PC-3 (cell line): ENCODE measurements at places on chromosomes 7 and 10. TPM values are rescaled to one million over a fixed set of nuclear protein-coding genes. Genes with fewer than 3 reads are reported as not detected.
A peak's percentile ranks its signal among the peaks of the same experiment; 100 is the strongest.

DNA sequence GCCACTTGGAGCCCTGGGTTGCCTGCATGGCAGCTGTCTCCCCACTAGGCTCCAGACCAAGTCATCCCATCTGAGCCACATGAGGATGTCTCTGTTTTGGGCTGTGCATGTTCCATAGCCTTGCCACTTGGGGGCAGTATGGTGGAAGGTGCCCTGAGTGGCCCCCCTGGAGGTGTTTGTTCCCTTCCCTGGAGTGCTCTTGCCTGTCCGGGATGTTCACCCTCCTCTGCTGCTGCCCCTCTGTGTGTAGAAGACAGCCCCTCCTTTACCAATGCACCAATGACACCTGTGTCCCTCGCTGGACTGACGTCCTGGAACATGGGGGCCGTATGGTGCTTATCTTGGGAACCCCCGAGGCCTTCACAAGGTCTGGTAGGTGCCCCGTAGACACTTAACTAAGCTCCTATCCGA, 100.2 kb downstream of the ACTR3B start:
- H3K4me3 ChIP-seq = no peak overlapping the region
- H3K27ac ChIP-seq = no peak overlapping the region
- H3K27me3 ChIP-seq = no peaks in the 10 kb centered on the region
- H3K4me1 ChIP-seq = peaks cover 6% of the 10 kb centered on the region; the same call in 1 of the 2 replicates
- H3K36me3 ChIP-seq = no peaks in the 10 kb centered on the region

GRCh38 chr7:31735991-31736982, 49.3 kb downstream of the PPP1R17 start:
- no peaks in the 10 kb centered on the region for H3K36me3 ChIP-seq
- H3K4me3 ChIP-seq = no peak overlapping the region
- H3K27ac ChIP-seq = no peak overlapping the region
- no peaks in the 10 kb centered on the region for H3K4me1 ChIP-seq
- no peaks in the 10 kb centered on the region for H3K27me3 ChIP-seq

The TWIST1 gene
- total RNA-seq = 15.7 and 22.3 TPM in 2 replicates

- no peaks in the 10 kb centered on the region for H3K27me3 ChIP-seq
- H3K27ac ChIP-seq = no peak overlapping the region
- no peak overlapping the region for H3K4me3 ChIP-seq
- peak; percentile 6 for DNase-seq
Observed at GRCh38 chr7:15167912-15168311, 265.4 kb upstream of the DGKB start.

DNA sequence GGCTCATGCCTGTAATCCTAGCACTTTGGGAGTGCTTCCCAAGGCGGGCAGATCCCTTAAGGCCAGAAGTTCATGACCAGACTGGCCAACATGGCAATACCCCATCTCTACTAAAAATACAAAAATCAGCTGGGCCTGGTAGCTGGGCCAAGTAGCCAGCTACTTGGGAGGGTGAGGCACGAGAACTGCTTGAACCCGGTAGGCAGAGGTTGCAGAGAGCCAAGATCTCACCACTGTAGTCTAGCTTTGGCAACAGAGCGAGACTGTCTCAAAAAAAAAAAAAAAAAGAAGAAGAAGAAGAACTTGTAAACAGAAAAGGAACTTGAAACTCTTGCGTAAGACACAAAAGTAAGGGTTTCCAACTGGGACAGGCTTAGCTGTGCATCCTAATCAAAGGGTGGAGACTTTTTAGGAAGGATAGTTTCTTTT, 5.6 kb upstream of the IFIT2 start:
- no peaks in the 10 kb centered on the region for H3K27me3 ChIP-seq
- no peak overlapping the region for H3K27ac ChIP-seq
- no peak overlapping the region for H3K4me3 ChIP-seq
- DNase-seq = no peak
- peaks cover 5% of the 10 kb centered on the region for H3K4me1 ChIP-seq
- peaks cover 26% of the 10 kb centered on the region for H3K36me3 ChIP-seq

GRCh38 chr10:63798599-63799498, 277.6 kb downstream of the REEP3 start:
- H3K27me3 ChIP-seq = no peaks in the 10 kb centered on the region
- no peaks in the 10 kb centered on the region for H3K36me3 ChIP-seq
- DNase-seq = peak; percentile 76
- peaks cover 9% of the 10 kb centered on the region for H3K4me1 ChIP-seq
- H3K4me3 ChIP-seq = peak overlapping the region; percentile 18; the same call in 1 of the 2 replicates

GRCh38 chr10:6406220-6407033, 173.6 kb downstream of the PRKCQ start:
- DNase-seq = peak; percentile 55
- H3K36me3 ChIP-seq = no peaks in the 10 kb centered on the region
- peaks cover under 1% of the 10 kb centered on the region for H3K4me1 ChIP-seq
- H3K4me3 ChIP-seq = no peak overlapping the region
- H3K27ac ChIP-seq = no peak overlapping the region

The TSPAN15 gene
- total RNA-seq = 186 and 212 TPM in 2 replicates

GRCh38 chr7:34939175-34939574, 98.1 kb downstream of the DPY19L1 start:
- no peaks in the 10 kb centered on the region for H3K27me3 ChIP-seq
- no peak overlapping the region for H3K4me3 ChIP-seq
- H3K27ac ChIP-seq = no peak overlapping the region
- peak; percentile 59 for DNase-seq
- no peaks in the 10 kb centered on the region for H3K36me3 ChIP-seq

DNA sequence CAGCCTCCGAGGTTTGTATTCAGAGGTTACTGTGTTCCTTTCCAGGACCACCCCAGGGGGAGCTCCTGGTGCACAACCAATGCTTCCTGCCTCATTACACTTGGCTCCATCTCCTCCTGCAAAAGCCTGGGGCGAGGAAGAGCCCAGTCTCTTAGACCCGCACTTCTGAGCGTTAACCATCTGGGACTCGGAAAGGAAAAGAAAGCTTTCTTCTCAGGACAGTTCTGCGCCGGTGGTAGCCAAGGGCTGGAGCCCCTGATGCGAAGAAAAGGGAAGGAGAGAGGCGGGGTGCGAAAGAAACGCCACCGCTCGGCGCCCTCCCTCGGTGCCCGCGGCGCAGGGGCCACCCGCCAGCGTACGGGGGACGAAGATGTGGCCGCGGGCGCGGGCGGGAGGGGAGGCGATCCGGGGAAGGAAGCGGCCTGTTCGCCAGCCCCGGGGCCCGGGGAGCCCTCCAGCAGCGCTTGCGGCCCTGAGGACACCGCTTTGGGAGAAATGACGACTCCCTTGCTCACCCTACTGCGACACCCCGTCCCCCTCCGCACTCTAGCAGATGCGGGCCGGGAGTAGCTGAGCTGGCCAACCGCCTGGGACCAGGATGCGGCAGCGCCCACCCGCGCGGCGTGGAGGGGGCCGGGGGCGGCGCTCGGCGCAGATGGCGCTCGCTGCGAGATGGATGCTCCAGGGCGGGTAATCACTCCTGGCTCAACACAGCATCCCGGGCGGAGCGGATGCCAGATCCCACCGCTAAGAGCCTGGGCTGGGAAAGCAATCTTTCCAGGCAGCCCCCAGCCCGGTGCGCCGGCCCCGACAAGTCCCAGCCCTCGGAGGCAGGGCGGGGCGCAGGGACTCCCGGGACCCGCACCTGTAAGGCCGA, 1.3 kb downstream of the NRCAM start:
- no peaks in the 10 kb centered on the region for H3K4me1 ChIP-seq
- peaks cover 55% of the 10 kb centered on the region for H3K27me3 ChIP-seq
- no peak for DNase-seq
- no peak overlapping the region for H3K27ac ChIP-seq
- H3K36me3 ChIP-seq = no peaks in the 10 kb centered on the region

DNA sequence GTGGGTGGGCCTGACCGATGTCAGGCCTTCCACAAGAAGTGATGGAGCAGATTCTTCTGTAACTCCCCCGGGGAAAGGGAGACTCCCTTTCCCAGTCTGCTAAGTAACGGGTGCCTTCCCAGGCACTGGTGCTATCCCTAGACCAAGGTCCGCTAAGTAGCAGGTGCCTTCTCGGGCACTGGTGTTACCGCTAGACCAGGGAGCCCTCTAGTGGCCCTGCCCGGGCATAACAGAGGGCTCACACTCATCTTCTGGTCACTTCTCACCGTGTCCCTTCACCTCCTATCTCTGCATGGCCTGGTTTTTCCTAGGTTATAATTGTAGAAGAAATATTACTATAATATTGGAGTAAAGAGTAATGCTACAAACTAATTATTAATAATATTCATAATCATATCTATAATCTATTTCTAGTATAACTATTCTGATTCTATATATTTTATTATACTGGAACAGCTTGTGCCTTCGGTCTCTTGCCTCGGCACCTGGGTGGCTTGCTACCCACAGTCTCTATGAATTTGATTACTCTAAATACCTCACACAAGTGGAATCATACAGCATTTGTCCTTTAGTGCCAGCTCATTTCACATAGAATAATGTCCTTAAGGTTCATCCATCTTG, 1378.7 kb downstream of the XPNPEP1 start:
- no peak overlapping the region for H3K4me3 ChIP-seq
- H3K27me3 ChIP-seq = no peaks in the 10 kb centered on the region
- no peaks in the 10 kb centered on the region for H3K4me1 ChIP-seq
- no peaks in the 10 kb centered on the region for H3K36me3 ChIP-seq

GRCh38 chr7:78959477-78959876, 494.0 kb downstream of the MAGI2 start:
- no peaks in the 10 kb centered on the region for H3K36me3 ChIP-seq
- H3K27me3 ChIP-seq = no peaks in the 10 kb centered on the region
- peak overlapping the region; percentile 86 for H3K27ac ChIP-seq
- peaks cover 38% of the 10 kb centered on the region for H3K4me1 ChIP-seq
- peak; percentile 92 for DNase-seq

The MACC1 gene
- total RNA-seq = 7.9 and 12.0 TPM in 2 replicates

The HNRNPF gene
- total RNA-seq = 417 and 421 TPM in 2 replicates

DNA sequence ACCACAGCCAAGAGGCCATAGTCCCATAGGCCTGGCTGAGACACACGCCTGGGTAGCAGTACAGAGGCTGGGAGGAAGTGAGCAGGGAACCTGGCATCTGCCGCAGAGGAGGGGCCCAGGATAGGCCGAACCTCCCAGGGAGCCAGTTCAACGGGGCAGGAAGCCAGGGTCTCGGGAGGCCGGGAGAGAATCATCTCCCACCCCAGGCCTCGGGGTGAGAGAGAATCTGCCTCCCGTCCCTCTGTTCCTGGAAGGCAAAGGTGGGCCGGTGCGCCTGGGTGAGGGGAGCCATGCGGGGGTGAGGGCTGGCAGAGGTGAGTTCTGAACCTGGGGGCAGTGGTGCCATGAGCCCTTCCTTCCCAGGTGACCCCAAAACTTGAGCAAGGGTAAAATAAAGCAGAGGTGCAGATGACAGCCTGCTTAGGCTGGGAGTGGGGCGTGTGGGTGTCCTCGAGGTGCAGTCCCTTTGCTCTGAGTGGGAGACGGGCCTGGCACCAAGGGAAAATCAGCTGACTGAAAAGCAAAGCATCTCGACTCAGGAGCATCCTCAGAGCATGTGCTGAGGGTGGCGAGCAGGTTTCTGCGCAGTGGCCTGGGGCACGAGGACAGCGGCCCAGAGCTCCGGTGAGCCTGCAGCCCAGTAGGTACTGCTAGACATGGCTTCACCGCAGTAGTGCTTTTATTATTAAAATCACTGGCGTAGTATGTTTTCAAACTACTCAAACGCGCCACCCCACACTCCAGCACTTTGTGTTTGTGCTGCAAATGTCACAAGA, 15.5 kb downstream of the AGAP3 start:
- DNase-seq = no peak
- no peak overlapping the region for H3K27ac ChIP-seq
- H3K27me3 ChIP-seq = no peaks in the 10 kb centered on the region
- H3K4me1 ChIP-seq = no peaks in the 10 kb centered on the region
- no peak overlapping the region for H3K4me3 ChIP-seq

- H3K4me3 ChIP-seq = peak within 1 kb of the TSS; percentile 67
- no peaks in the 10 kb centered on the region for H3K36me3 ChIP-seq
- no peak within 1 kb of the TSS for H3K27ac ChIP-seq
- no peaks in the 10 kb centered on the region for H3K4me1 ChIP-seq
Observed at GRCh38 chr7:103989200-103989784, at the start of gene RELN. RELN (minus strand) TSS chr7:103989658; CDS start chr7:103989356, 302 bp downstream.

The SPDYE11 gene
- total RNA-seq = not detected in 2 replicates

DNA sequence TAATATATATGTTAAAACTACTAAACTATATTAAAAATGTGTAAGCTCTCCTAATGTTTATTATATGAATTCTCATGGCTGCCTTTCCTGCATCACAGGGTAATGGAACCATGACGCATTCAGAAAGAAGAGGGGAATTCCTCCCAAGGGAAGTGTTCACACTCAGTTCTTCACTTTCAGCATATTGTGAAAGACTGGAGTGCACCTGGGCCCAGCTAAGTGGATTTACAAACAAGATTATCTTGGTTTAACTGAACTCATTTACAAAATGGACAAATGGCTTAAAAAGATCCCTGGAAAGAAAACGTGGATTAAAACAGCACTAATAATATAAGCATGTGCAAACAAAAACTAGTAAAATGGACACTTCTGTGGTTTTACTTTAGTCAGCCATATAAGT, 149.8 kb downstream of the DOCK4 start:
- no peak overlapping the region for H3K4me3 ChIP-seq
- H3K36me3 ChIP-seq = no peaks in the 10 kb centered on the region
- no peak overlapping the region for H3K27ac ChIP-seq
- no peaks in the 10 kb centered on the region for H3K27me3 ChIP-seq

The MMRN2 gene
- total RNA-seq = 1.9 and 6.7 TPM in 2 replicates

DNA sequence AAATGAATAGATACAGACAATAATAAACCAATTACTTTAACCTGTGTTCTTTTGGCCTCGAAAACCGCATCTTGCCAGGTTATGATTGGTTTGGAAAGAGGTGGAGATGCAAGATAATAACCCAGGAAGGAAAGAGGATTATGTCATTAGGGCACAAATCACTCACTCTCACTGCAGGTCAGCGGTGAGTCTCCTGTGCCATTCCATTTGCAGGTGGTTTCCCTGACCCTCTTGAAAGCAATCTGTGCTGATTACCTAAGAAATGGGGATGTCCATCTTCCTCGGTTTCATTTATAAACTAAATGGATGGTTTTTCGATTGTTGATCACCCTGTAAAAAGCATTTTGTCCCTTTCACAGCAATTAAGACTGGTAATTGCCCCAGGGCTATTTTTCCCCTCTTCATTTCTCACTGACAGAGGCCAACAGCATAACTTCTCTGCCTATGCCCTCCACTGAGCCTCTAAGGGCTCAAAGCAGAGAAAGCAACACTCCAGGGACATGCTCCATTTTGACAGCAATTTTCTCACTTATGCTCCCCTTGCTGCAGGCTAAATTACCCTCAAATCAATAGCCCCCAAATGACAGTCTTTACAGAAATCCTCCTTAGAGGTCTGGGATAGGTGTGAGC, 257.5 kb downstream of the IPMK start:
- H3K36me3 ChIP-seq = no peaks in the 10 kb centered on the region
- H3K27me3 ChIP-seq = no peaks in the 10 kb centered on the region
- H3K4me3 ChIP-seq = no peak overlapping the region
- DNase-seq = no peak

GRCh38 chr7:146116521-146117222, at the start of gene CNTNAP2:
CNTNAP2 (plus strand) TSS chr7:146116801; CDS start chr7:146116877, 76 bp downstream.
- DNase-seq = peak; percentile 3
- H3K4me1 ChIP-seq = no peaks in the 10 kb centered on the region
- peaks cover 19% of the 10 kb centered on the region for H3K27me3 ChIP-seq
- H3K27ac ChIP-seq = no peak within 1 kb of the TSS
- no peaks in the 10 kb centered on the region for H3K36me3 ChIP-seq

The CYP2E1 gene
- total RNA-seq = 3.3 and 4.2 TPM in 2 replicates

The SMO gene
- 15.5 and 15.7 TPM in 2 replicates for total RNA-seq

DNA sequence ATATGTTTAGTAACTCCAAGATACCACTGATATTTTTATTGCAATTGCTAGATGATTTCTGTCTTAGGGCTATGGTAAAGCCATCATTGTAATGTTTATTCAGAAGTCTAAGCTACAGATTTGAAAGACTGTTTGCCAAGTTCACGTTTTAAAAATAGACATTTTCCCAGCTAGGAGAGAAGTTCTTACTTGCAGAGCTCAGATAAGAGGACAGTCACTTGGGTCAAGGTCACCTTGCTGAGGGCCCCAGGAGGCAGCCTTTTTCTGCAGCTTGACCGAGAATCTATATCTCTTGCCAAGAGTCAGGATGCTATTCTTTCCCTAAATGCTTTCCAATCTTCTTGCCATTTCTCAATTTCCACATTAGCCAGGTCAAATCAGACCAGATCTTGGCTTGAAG, 1011.2 kb downstream of the KCNMA1 start:
- H3K27ac ChIP-seq = no peak overlapping the region
- H3K27me3 ChIP-seq = no peaks in the 10 kb centered on the region
- H3K36me3 ChIP-seq = no peaks in the 10 kb centered on the region
- H3K4me3 ChIP-seq = no peak overlapping the region
